ENCODE measurements at places on chromosomes 13 and 19. TPM values are rescaled to one million over a fixed set of nuclear protein-coding genes. Genes with fewer than 3 reads are reported as not detected.

The AMH gene
- total RNA-seq, result 12.9 TPM

The WDR62 gene
- total RNA-seq, result 2.9 TPM

The CDX2 gene
- total RNA-seq, result not detected

The HMGB1 gene
- 331 TPM for total RNA-seq

The BBC3 gene
- total RNA-seq, result 16.3 TPM

The PPP2R1A gene
- 156 TPM for total RNA-seq

The KIR2DL1 gene
- not detected for total RNA-seq

The TMEM272 gene
- 0.19 TPM for total RNA-seq

The PRR19 gene
- total RNA-seq, result 0.68 TPM

The FBN3 gene
- not detected for total RNA-seq

The KLK3 gene
- not detected for total RNA-seq

The PPP1R37 gene
- total RNA-seq, result 21.8 TPM

The OR7C2 gene
- not detected for total RNA-seq

The LRRC4B gene
- total RNA-seq, result not detected

The IFNL2 gene
- not detected for total RNA-seq

The SIGLEC5 gene
- total RNA-seq, result not detected

The ZNF90 gene
- total RNA-seq, result 5.6 TPM

GRCh38 chr13:78978381-78978998 is 319.5 kb upstream of the OBI1 start:
- H3K36me3 ChIP-seq, result no peaks in the 10 kb centered on the region
- no peaks in the 10 kb centered on the region for H3K4me1 ChIP-seq
- no peak overlapping the region for H3K4me3 ChIP-seq
- no peaks in the 10 kb centered on the region for H3K27me3 ChIP-seq
- no peak overlapping the region for H3K27ac ChIP-seq
- peak; percentile 51 for DNase-seq

- H3K4me1 ChIP-seq, result no peaks in the 10 kb centered on the region
- H3K27me3 ChIP-seq, result peaks cover 4% of the 10 kb centered on the region
- H3K27ac ChIP-seq, result no peak overlapping the region
- no peaks in the 10 kb centered on the region for H3K36me3 ChIP-seq
- no peak overlapping the region for H3K4me3 ChIP-seq
Observed at GRCh38 chr13:24661713-24662112, 18.5 kb upstream of the ATP12A start.

DNA sequence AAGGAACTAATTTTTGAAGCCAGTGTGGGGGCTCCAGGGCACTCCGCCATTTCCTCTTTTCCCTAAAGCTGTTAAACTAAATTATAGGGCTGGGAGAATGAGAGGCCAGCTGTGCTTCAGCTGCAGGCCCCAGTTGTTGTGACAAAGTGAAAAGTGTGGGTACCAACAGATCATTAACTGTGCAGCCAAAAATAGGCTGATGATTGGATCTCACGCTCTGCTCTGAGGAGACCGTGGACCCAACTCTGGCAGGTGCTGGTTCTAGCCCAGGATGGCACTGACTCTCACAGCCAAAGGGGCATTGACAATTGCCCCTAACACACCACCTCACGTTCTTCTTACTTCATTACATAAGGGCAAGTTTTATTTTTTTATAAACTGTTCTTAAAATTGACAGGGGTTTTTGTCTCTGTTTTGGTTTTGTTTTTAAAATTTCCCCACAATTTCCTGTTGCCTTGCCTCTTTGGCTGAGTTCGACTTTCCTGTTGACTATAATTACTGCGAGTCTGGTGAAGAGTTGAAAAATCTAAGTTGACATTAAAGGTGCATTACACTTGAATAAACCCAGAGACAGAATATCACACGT is 391.0 kb downstream of the FGF9 start:
- H3K27me3 ChIP-seq, result no peaks in the 10 kb centered on the region
- no peak for DNase-seq
- peak overlapping the region; percentile 81 for H3K27ac ChIP-seq
- H3K4me3 ChIP-seq, result peak overlapping the region; percentile 10
- H3K36me3 ChIP-seq, result no peaks in the 10 kb centered on the region

- no peaks in the 10 kb centered on the region for H3K27me3 ChIP-seq
- no peak overlapping the region for H3K4me3 ChIP-seq
- H3K27ac ChIP-seq, result no peak overlapping the region
- no peak for DNase-seq
Observed at GRCh38 chr19:48627201-48627864, 8.0 kb downstream of the SPHK2 start.

DNA sequence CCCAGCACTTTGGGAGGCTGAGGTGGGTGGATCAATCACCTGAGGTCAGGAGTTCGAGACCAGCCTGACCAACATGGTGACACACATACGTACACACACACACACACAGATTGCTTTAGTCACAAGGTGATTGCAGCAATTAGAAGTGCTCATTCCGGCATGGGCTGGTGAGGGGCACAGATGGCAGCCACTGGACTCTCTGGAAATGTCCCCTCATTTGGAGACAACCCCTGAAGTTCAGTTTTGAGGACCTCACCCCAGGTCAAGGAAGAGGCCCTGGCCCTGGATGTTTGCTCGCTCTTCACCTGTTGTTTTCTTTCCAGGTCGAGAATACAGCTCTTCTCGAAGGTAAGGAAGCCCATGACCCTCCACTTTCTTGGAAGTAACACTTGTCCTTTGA is 6.1 kb downstream of the ZNF296 start:
- no peak for DNase-seq
- no peak overlapping the region for H3K27ac ChIP-seq
- H3K4me1 ChIP-seq, result peaks cover 3% of the 10 kb centered on the region
- no peaks in the 10 kb centered on the region for H3K36me3 ChIP-seq

DNA sequence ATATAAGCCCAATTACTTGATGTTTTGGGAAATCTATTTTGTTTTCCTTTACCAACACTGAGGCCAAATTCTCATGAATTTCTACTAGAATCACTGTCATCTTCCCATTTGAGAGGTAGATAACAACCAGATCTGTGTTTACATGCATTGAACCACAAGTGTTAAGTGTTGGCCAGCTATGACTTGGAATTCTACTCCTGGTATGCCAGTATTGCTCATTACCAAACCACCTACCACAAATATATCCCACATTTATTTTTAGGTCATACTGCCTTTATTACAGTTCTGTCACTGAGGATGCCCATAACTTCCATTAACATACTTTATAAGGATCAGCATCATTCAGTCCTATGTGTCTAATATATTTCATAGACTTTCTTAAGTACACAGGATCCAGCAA is 328.9 kb downstream of the DIAPH3 start:
- H3K27me3 ChIP-seq, result no peaks in the 10 kb centered on the region
- H3K4me3 ChIP-seq, result no peak overlapping the region
- no peaks in the 10 kb centered on the region for H3K4me1 ChIP-seq
- DNase-seq, result no peak
- H3K36me3 ChIP-seq, result no peaks in the 10 kb centered on the region

- H3K27me3 ChIP-seq, result no peaks in the 10 kb centered on the region
- no peak overlapping the region for H3K27ac ChIP-seq
- no peak for DNase-seq
- no peaks in the 10 kb centered on the region for H3K36me3 ChIP-seq
Observed at GRCh38 chr13:76131551-76131950, 495.4 kb downstream of the LMO7 start.

DNA sequence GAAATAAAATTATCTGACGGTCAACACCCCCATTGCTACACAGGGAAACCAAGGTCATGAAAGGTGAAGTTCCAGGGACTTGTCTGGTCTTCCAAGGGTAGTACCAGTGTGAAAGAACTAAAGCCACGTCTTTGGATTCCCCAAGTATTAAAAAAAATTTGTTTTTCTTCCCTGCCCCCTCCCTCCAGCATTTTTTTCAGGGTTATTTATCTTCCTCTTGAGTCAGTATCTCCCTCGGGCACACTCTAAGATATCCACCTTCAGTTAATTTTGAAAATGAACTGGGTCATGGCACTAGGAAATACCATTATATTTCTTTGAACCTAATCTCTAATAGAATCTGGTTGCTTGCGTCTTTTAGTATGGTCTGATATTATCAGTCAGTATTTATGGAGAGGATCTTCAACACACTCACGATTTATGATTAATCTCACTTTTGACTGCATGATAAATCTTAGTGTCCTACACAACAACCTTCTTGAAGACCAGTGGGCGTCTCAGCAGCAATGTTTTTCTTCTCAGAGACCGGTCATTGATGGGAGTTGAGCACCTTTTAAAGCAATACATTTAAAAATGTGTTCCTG is 9.1 kb downstream of the ATP8A2 start:
- H3K36me3 ChIP-seq, result no peaks in the 10 kb centered on the region
- H3K4me1 ChIP-seq, result no peaks in the 10 kb centered on the region
- H3K27me3 ChIP-seq, result no peaks in the 10 kb centered on the region
- no peak overlapping the region for H3K27ac ChIP-seq
- no peak for DNase-seq

- peak overlapping the region; percentile 94 for H3K4me3 ChIP-seq
- H3K36me3 ChIP-seq, result peaks cover 16% of the 10 kb centered on the region
- H3K27me3 ChIP-seq, result no peaks in the 10 kb centered on the region
- DNase-seq, result no peak
- H3K4me1 ChIP-seq, result peaks cover 35% of the 10 kb centered on the region
Observed at GRCh38 chr13:72782717-72783116, 784 bp downstream of the PIBF1 start.

DNA sequence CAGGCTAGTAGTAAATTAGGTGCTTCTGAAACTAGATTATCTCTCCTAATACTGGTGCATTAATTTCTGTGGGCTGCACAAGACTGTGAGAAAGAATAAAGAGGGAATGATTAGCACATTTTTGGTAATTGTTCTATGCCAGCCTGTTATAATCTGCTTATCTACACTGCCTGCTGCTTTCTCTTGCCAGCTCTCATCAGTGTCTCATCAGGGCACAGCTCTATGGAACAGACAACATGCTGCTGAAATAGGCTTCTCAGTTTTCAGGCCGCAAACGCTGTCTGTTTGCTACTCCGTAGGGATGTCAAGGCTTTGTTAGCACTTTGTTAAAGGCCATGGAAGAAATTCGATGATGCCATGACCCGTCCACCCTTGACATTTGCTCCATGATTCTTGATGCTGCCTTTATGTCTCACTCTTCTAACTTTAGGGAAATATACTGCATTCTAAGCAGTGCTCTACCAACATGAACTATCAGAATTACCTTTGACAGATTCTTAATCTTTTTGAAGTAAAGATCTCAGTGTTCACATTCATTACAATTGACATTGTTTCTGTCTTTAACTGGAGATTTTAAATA is 84.0 kb upstream of the PRR20A start:
- DNase-seq, result no peak
- no peaks in the 10 kb centered on the region for H3K27me3 ChIP-seq
- no peak overlapping the region for H3K4me3 ChIP-seq
- no peak overlapping the region for H3K27ac ChIP-seq

GRCh38 chr13:82817133-82817532 is 1065.1 kb downstream of the SLITRK1 start:
- DNase-seq, result no peak
- H3K4me1 ChIP-seq, result no peaks in the 10 kb centered on the region
- no peaks in the 10 kb centered on the region for H3K36me3 ChIP-seq
- H3K4me3 ChIP-seq, result no peak overlapping the region
- no peak overlapping the region for H3K27ac ChIP-seq
- H3K27me3 ChIP-seq, result no peaks in the 10 kb centered on the region

GRCh38 chr13:73428137-73428536 is 369.3 kb downstream of the KLF5 start:
- no peak overlapping the region for H3K27ac ChIP-seq
- no peaks in the 10 kb centered on the region for H3K36me3 ChIP-seq
- no peak overlapping the region for H3K4me3 ChIP-seq
- H3K4me1 ChIP-seq, result no peaks in the 10 kb centered on the region
- H3K27me3 ChIP-seq, result no peaks in the 10 kb centered on the region
- no peak for DNase-seq

GRCh38 chr19:58555369-58555885 is 522 bp upstream of the CHMP2A start:
- H3K27me3 ChIP-seq, result no peaks in the 10 kb centered on the region
- H3K4me1 ChIP-seq, result peaks cover 41% of the 10 kb centered on the region
- no peak for DNase-seq
- H3K4me3 ChIP-seq, result peak overlapping the region; percentile 91
- H3K36me3 ChIP-seq, result peaks cover 5% of the 10 kb centered on the region
- peak overlapping the region; percentile 97 for H3K27ac ChIP-seq

DNA sequence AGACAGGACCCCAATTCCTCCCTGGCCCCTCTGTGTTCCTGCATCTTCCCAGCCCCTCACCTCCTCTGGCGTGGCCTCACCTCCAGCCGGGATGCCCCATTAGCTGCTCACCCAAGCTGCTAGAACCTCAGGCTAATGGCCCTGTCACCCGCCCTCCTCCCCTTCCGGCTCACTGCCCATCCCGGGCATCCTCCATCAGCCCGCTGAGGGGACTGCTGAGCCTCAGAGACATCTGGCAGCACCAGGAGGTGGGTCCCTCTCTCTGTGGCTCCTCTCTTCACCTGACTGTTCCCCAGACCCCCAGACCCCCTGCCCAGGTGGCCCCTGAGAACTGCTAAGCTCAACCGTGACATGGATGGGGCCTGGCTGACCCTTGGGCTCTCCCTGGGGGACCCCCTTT is 2.9 kb downstream of the FFAR1 start:
- H3K27ac ChIP-seq, result no peak overlapping the region
- no peaks in the 10 kb centered on the region for H3K36me3 ChIP-seq
- no peaks in the 10 kb centered on the region for H3K27me3 ChIP-seq
- H3K4me1 ChIP-seq, result peaks cover 18% of the 10 kb centered on the region
- no peak for DNase-seq

DNA sequence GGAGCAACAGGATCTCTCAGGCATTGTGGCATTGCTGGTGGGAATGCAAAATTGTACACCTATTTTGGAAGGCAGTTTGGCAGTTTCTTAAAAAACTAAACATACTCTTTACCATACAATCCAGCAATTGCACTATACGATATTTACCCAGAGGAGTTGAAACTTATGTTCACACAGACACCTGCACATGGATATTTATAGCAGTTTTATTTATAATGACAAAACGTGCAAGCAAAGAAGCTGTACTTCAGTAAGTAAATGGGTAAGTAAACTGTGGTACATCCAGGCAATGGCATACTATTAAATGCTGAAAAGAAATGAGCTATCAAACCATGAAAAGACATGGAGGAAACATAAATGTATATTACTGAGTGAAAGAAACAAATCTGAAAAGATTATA is 71.6 kb upstream of the UBAC2 start:
- H3K4me3 ChIP-seq, result no peak overlapping the region
- no peaks in the 10 kb centered on the region for H3K27me3 ChIP-seq
- no peaks in the 10 kb centered on the region for H3K36me3 ChIP-seq
- H3K27ac ChIP-seq, result no peak overlapping the region
- no peaks in the 10 kb centered on the region for H3K4me1 ChIP-seq

- no peak overlapping the region for H3K27ac ChIP-seq
- DNase-seq, result no peak
- no peaks in the 10 kb centered on the region for H3K27me3 ChIP-seq
- H3K36me3 ChIP-seq, result no peaks in the 10 kb centered on the region
- no peak overlapping the region for H3K4me3 ChIP-seq
Observed at GRCh38 chr19:13554506-13555240, 48.4 kb upstream of the CACNA1A start.

GRCh38 chr19:4910594-4911281 is 1.4 kb downstream of the UHRF1 start:
- H3K4me3 ChIP-seq, result peak overlapping the region; percentile 61
- H3K27ac ChIP-seq, result peak overlapping the region; percentile 67
- peaks cover 15% of the 10 kb centered on the region for H3K36me3 ChIP-seq
- H3K27me3 ChIP-seq, result no peaks in the 10 kb centered on the region
- no peak for DNase-seq
- peaks cover 58% of the 10 kb centered on the region for H3K4me1 ChIP-seq

Data from naive thymus-derived CD4-positive, alpha-beta T cell (primary cell).